ENCODE measurements at places on chromosomes 5 and 9.

- no peak for DNase-seq
Measured at GRCh38 chr5:34053133-34053532, 10.1 kb upstream of the C1QTNF3 start.

GRCh38 chr5:157282150-157282549 lies 16.2 kb downstream of the CYFIP2 start:
- DNase-seq = no peak

DNA sequence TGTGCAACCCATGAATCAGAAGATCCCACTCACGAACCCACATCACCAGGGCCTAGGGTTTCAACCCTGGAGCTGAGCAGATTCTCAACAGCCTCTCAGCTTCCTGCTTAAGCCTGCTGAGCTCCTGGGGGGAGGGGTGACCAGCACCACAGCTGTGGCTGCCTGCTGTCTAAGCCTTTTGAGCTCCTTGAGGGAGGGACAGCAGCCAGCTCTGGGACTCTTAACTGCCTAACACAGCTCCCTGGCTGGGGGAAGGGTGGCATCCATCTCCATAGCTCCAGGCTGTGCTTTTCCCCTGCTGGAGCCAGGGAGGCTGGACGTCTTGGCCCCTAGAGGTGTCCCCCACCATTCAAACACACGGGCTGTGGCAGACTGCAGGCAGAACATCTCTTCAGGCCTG lies 250.3 kb downstream of the DMAC1 start:
- no peak for DNase-seq

DNA sequence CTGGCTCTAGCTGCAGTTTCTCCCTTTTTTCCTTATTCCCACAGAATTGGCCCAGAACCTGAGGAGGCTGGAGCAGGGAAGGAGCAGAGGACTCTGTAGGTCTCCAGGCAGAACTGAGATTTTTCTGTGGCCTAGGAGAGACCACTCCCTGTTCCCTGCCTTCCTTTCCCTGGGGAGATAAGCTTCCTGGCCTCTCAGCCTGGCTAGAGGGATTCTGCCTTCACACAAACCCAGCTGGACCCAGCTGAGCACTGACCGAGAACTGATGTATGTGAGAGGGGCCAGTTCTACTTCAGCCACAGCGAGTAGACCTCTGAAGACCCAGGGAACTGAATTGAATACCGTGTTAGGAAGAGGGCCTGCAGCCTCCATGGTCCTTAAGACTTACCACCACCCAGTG lies 48.0 kb downstream of the RUSC2 start:
- no peak for DNase-seq

- no peak for DNase-seq
Measured at GRCh38 chr9:15249981-15250380, 57.0 kb downstream of the TTC39B start.

GRCh38 chr9:129166623-129167557 lies 11.2 kb downstream of the IER5L start:
- DNase-seq = peak; percentile 95

DNA sequence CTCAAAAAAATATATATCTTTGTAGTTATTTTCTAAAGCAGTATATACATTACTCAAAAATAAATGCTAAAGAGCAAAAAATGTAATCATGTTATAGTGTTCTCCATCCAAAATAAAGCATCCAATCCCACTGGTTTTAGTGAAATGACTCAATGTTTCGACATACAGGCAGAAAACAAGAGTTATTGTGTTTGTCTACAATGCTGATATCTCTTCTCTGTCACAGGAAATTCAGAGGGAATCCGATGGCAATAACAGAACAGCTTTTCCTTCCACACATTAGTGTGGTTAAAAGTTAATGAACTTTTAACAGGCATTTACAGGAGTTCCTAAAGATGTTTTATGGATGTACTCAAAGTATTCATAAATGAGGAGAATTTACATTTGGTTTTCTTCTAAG lies 12.0 kb downstream of the TTC33 start:
- no peak for DNase-seq

DNA sequence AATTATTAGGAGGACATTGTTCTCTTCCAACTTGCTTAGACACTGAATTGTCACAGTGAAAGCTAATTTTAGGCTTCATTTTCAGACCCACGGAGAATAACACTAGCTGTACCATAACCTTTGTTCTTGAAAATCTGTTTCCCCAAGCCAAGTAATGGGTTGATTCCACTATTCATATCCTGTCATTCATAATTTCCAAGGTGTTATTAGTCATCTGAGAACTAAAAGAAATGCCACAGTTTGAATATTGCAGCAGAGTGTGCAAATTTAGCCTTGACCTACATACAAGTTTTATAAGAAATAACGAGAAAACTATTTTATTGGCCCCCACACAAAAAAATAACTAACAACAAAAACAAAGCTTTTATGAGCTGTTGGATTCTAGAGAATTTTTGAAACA lies 148.5 kb upstream of the TYRP1 start:
- DNase-seq = no peak

DNA sequence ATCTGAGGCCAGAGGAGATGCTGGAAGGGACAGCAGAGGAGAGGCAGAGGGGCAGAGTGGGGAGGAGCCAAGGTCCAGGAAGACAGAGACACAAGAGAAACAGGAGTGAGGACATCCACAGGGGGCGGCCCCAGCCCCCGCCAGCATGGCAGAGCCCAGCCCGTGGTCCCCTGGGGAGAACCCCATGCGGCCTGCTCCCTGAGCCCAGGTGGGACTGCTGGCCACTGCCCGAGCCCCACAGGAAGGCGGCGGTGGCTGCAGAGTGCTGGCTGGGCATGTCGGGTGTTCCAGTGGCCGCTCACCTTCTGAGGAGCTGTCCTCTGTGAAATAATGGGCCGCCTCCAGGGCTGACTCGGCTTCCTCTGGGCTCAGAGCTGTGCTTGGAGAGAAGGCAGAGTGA lies 8.9 kb upstream of the MRNIP start:
- DNase-seq = no peak

GRCh38 chr5:50751064-50751657 lies 84.7 kb downstream of the PARP8 start:
- peak; percentile 27 for DNase-seq
